ENCODE measurements at places on chromosomes 2 and 18.

DNA sequence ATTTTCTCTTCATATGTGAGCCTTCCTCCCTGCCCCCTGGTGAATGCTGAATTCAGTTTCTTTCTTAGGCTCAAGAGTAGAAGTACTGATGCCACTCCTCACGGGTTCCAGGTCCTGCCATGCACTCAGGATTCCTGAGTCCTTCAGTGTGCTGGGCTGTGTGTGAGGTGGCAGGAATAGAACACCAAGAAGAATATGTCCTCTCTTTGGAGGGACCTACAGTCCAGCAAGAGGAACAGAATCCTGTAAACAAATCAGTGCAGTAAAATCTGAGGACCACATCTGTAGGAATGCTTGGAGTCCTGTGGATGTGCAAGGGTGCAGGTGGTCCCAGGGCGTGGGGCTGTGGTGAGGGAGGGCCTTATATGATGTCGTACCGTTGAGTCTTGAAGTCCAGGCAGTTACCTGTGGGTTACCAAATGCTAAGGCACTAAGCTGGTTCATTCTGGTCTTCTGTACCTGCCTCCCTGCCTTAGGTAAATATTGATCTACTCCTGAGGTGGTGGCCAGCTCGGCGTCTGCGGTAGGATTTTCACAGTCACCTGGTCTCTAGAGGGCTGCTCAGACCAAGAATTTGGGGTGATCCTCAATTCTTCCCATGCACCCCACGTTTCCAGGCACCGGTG, 5.5 kb downstream of the ASAP2 start:
- no peak for DNase-seq

DNA sequence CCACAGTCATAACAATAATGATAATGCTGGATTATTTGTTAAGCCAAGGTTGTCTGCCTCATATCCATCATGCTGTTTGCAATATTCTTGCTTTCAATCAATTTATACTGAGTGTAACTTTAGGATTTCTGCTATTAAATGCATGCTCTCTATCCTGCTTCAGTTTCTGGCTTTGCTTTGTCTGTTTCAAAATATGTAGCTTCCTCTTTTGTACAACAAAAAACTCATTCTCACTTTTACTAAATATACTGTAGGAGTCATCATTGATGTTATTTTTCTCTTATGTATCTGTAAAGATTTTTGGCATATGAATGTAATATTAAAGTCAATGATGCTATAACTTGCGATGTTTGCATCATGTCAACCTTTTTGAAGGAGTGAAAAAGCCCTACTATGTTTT, 149.3 kb downstream of the GPD2 start:
- no peak for DNase-seq

DNA sequence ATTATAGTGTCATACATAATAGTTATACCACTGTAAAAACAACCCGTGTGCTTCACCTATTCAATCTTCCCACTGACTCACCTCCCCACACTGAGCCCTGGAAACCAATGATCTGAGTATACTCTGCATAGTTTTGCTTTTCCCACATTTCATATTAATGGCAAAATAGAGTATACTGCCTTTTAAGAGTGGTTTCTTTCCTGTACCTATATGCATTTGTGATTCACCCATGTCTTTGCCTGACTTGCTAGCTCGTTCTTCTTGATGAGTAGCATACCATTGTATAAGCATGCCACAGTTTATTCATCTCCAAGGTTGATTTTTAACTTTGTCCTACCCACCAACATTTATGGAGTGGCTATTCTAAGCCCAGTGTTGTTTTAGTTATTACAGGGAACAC, 686.4 kb downstream of the PLCL1 start:
- DNase-seq = no peak

DNA sequence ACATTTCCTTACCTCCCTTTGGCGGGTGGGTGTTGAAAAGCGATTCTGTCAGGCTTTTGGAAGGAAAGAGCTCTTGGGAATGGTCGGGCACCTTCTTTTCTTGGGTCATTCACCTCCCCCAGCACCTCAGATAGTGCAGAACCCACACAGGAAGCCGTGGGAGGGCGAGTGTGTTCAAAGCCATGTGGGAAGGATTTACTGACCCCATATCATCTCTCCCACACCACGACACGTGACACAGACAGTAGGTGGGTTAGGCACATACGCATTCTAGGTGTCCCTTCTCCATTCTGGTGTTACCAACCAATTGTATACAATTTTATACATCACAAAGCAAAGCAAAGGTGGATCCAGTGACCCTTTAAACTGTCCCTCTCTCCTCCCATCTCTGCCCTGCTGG, 263.7 kb upstream of the REV1 start:
- DNase-seq = no peak

- DNase-seq = no peak
Observed at GRCh38 chr2:221402072-221402471, 170.0 kb downstream of the EPHA4 start.

GRCh38 chr2:68762665-68763064, 28.1 kb downstream of the ARHGAP25 start:
- no peak for DNase-seq

GRCh38 chr2:154670083-154670482, 28.4 kb upstream of the KCNJ3 start:
- no peak for DNase-seq

- DNase-seq = no peak
Observed at GRCh38 chr2:235500761-235501672, 7.2 kb downstream of the AGAP1 start.

- no peak for DNase-seq
Observed at GRCh38 chr2:51903728-51904127, 871.8 kb upstream of the NRXN1 start.

DNA sequence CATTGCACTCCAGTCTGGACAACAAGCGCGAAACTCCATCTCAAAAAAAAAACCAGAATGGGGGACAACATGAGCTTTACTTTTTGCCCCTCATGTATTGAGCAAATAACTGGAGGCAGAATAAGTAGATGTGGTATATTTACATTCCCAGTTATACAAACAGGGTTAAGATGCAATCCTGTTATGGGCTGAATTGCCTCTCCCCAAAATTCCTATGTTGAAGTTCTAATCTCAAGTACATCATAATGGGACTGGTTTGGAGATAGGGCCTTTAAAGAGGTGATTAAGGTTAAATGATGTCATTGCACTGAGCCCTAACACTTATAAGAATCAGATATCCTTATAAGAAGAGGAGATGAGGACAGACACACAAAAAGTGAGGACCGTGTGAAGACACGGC, 319.8 kb upstream of the KLHL29 start:
- no peak for DNase-seq

- no peak for DNase-seq
Observed at GRCh38 chr18:47978141-47978540, 47.7 kb upstream of the SMAD2 start.

GRCh38 chr18:54606835-54607212, 15.8 kb downstream of the DYNAP start:
- DNase-seq = no peak

- peak; percentile 15 for DNase-seq
Observed at GRCh38 chr2:28545590-28546200, 49.8 kb downstream of the PLB1 start.

DNA sequence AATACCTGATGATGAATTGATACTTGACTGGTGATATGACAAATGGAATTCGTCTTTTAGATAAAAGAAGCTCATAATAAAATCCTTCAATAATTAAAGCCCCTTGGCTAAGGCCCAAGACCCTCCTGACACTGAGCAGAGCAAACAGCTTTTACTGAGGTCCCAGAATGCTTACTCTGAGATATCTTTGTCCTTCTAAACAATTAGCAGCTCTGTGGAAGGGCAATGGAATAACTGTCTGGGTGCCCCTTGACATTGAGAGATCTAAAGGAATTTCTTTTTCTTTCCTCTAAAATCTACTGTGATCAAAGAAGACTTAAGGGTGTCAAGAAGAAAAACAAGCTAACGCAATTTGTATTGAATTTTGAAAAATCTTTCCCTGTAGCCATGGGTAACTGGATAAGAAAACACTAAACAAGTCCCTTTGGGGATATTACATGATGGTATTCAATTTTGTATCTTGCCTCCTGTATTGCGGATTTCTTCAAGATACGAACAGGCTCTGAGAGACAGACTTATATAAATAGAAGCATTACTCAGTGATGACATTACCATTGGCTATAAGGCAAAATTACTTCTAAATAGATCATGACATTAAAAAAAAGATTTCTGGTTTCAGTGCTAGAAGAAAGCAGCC, 128.8 kb downstream of the MREG start:
- DNase-seq = no peak

GRCh38 chr2:127771756-127772155, 39.2 kb downstream of the WDR33 start:
- no peak for DNase-seq

DNA sequence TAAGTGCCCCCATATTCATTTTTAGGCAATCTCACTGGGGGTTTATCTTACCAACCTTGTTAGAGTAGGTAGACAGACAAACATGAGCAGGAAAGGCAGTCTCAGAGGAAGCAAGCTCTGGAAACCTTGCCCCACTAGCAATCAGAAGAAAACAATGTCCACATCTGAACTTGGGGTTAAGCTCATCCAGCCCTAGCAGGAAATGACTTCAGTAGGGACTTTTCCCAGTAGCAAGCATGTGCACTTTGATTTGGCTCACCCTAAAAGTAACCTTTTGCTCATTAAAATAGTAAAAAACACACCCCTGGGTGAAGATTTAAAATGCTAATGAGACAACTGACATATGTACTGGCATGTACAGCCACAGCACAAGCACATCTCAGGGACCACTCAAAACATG, 175.5 kb downstream of the AKAIN1 start:
- DNase-seq = no peak

GRCh38 chr2:223072826-223073225, 20.8 kb downstream of the KCNE4 start:
- no peak for DNase-seq

DNA sequence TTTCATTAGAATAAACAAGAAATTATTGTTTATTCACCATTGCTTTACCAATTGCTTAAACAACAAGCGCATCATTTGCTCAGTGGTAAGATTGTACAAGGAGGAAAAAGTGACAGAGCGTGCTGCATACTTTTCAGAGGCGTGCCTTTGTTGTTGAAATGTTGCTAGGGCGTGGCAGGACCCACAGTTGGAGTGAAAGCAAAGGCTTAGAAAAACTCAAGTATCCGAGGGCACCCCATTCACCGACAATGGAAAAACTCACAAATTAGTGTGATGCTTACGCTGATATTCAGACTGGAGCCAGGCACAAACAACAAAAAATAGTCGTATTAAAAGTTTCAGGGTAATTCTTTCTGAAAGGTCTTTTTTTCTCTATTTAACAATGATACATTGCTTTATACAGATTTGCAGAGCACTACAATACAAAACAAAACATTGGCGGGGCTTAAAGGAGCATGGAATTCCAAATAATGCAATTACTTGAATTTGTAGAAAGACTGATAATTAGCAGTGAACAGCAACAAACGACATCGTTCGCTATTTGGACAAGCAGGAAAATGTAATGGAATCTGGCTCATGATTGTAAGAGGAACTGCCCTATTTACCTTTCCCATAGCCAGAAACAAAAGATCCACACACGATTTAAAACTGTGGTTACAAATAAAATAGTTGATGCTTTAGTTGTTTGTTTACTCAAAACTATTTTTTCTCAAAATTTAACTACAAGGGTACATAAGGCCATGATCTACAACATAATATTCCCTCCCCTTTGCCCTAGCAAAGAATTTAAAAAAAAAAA, 37.8 kb upstream of the RTTN start:
- DNase-seq = peak; percentile 13

GRCh38 chr2:237209885-237210284, 124.2 kb downstream of the COPS8 start:
- DNase-seq = no peak

- DNase-seq = no peak
Observed at GRCh38 chr2:143535802-143536201, 406.6 kb downstream of the ARHGAP15 start.

GRCh38 chr2:185658750-185659149, 79.9 kb upstream of the FSIP2 start:
- DNase-seq = no peak

- no peak for DNase-seq
Observed at GRCh38 chr2:98715812-98716451, 15.0 kb downstream of the MGAT4A start.

- no peak for DNase-seq
Observed at GRCh38 chr2:46075848-46076247, 221.4 kb upstream of the EPAS1 start.

- no peak for DNase-seq
Observed at GRCh38 chr2:70300771-70301343, 1.0 kb downstream of the FAM136A start.

GRCh38 chr2:98463988-98464771, 19.5 kb downstream of the INPP4A start:
- DNase-seq = no peak

GRCh38 chr2:152627351-152627957, 89.8 kb downstream of the PRPF40A start:
- DNase-seq = no peak

GRCh38 chr2:221270806-221271205, 301.3 kb downstream of the EPHA4 start:
- no peak for DNase-seq

- no peak for DNase-seq
Observed at GRCh38 chr18:51588616-51589015, 391.1 kb upstream of the MEX3C start.

DNA sequence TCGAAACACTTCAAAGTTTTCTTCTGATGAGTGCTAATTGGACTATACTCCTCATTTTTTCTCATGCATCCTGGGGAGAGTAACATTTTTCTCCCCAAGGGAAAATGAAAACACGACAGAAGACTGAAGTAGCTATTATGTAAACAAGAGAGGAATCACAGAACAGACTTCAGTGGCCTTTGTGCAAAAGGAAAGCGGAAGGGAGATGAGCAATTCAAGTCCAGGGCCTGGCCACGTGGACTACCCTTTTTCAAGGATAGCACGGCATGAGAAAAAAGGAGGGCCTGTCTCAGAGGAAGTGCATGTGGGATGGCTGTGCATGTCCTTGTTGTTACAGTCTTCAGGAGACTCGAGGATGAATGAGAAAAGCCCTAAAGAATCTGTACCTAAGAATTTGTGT, 43.8 kb upstream of the KCNE4 start:
- DNase-seq = no peak

GRCh38 chr2:129375632-129376425, 603.6 kb upstream of the RAB6C start:
- DNase-seq = no peak

- DNase-seq = no peak
Observed at GRCh38 chr18:76374330-76375281, 120.4 kb downstream of the ZNF516 start.

DNA sequence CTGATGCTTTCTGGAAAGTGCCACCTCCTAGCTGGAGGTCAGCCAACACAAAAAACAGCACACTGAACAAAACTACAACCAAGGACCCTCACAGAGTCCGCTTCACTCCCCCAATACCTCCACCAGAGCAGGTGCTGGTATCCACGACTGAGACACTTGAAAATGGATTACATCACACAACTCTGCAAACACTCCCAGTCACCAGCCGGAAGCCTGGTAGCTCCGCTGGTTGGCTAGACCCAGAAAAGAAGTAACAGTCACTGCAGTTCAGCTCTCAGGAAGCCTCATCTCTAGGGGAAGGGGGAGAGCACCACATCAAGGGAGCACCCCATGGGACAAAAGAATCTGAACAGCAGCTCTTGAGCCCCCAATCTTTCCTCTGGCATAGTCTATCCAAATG, 175.4 kb downstream of the LCLAT1 start:
- no peak for DNase-seq

Data from urinary bladder (tissue), 4 donors.